ENCODE measurements at places on chromosomes 4 and X.

DNA sequence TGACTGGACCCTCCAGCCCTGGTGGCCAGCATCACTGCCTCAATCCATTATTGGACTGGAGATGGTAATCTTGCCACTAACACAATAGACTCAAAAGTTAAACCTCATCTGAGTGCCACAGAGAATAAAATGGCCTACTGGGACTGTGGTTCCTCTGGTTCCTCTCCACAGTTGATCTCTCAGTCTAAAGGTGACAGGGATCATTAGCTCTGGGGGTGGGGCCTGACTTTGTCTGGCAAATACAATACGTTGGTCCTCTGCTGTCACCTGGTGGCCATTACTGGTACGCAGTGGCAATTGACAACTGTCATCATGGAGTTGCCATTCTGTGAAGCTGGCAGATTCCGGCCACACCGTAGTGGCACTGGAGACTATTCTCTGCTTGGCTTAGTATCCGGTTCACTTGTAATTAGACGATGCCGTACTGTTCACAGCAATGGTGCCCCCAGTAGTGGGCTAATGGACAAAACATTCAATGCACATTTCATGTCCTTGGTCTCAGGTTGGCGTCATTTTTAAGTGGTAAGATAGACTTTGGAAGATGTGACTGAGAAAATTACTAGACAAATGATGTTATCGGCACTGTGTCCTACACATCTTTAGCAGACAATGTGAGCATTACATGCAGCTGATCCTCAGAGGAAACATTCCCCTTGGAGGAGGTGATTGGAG lies 6.7 kb downstream of the FGFBP2 start:
- DNase-seq, result peak; percentile 91

DNA sequence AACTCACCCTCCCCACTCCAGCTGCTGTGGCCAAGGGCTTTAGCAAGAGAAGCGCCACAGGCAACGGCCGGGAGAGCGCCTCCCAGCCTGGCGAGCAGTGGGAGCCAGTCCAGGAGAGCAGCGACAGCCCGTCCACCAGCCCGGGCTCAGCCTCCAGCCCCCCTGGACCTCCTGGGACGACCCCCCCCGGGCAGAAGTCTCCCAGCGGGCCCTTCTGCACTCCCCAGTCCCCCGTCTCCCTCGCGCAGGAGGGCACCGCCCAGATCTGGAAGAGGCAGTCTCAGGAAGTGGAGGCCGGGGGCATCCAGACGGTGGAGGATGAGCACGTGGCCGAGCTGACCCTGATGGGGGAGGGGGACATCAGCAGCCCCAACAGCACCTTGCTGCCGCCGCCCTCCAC lies 11.2 kb upstream of the HGFAC start:
- no peak for DNase-seq

DNA sequence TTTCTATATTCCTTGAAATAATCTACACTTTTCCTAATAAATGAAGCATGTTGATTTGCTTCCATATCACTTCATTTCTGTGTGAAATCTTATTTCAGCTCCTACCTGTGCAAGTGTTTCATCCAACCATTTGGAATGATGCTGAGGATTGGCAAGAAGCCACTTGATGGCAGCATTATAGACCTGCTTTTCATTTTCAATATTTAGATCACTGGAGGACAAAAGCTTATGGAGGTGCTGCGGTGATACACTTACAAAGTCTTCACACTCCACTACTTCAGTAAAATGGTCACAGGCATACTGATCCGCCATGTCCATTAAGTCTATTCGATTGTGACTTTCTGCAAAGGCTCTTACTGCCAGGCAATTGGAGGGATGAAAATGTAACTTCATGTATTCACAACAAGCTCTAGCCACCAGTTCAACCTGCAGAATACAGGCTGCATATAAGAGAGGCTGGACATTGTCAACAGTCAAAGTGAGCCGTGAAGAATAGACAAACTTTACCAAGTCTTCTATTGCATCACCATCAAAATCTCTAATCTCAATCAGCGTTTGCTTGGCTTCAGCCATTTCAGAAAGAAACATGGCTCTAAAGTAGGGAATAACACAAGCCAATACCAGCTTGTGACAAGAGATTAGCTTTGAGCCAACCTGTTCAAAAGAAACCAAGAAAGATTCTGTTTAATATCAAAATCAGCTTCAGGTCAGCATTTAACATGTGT lies 35.1 kb downstream of the KLHL8 start:
- no peak for DNase-seq

DNA sequence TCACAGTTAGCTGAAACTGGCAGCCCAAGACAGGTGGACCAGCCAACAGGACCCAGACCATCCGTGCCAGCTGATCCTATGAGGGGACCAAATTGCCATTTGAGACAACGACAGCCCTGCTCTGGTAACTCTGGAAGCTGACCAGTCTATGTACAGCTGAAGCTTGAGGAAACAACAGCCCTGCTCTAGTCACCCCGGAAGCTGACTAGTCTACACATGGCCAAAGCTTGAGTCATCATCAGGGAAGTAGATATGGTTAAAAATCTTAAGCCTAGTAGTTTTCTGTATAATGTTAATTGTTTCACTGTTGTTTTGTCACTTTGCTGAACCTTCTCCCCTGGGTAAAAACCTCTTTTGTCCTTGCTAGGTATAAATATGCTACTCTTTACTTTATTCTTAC lies 905.4 kb upstream of the NDST4 start:
- DNase-seq, result no peak

DNA sequence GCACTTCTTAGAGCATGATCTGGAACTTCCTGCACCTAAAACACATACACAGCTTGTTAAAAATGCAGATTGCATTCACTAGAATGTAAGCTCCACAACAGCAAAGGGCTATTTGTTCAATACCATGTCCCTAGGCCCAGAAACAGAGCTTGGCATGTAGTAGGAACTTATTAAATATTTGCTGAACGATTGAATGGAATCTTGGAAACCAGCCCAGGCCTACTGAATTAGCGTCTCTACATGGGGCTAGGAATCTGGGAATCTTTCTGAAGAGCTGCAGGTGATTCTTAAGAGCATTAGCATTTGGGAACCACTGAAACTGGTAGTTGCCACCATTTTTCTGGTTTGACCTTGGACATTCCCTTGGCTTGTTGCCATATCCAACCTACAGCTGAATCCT lies 234.1 kb downstream of the STIM2 start:
- DNase-seq, result no peak

DNA sequence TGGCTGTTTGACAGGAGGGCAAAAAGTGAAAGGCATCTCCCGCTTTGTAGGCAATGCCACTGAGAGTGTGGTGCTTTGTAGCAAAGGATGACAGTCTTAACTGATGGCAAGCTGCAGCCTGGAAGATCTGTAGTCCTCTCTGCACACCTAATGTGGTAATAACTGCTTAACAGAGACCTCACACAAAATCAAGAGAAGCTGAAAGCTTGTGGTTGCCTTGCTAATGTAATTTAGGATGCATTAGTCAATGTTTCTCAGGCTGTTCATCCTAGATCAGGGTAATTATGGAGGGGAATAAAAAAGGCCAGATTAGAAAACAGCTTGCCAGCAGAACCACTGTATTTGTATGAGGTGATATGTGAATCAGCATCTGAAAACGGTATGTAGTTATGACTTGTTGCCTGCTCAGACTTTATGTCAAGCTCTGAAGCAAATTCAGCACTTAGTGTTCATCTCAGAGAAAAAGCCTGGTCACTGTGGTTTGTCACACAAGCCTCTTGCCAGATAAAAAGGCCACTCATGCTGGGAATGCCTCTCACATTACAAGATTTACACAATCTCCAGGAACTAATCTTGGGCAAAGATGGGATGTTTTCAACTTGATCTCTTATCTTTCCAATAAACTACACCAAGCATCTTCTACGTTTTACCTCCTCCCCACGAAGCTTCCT lies 130.8 kb downstream of the ENOX2 start:
- no peak for DNase-seq

DNA sequence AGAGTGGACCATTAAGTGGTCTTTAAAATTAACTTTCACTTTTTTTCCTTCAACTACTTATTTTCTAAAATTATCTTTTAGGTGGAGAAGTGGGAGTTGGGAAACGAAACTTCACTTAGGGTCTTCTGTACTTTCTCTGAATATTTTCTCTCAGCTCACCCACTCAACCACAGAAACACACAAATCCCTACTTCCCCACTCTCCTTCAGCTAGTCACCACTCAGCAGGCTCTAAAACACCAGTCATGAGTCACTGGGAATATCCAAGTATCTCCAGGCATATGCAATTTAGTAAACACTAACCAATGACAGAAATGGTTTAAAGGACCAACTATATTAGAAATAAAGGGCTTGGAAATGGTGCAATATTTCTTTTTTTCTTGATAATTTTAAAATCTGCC lies 153.0 kb upstream of the RPS6KA6 start:
- no peak for DNase-seq

DNA sequence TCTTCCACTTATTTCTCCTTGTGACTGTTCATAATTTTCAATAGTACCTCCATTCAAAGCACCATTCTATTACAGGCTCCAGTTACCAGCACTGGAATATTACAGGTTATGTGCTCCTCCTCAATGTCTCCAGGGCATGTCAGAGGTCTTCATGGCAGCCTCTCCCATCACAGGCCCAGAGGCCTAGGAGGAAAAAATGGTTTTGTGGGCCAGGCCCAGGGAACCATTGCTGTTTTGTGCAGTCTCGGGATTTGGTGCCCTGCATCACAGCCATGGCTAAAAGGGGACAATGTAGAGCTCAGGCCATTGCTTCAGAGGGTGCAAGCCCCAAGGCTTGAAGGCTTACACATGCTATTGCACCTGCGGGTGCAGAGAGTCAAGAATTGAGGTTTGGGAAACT lies 7.2 kb upstream of the PNMA3 start:
- no peak for DNase-seq

- no peak for DNase-seq
These were observed 176.9 kb downstream of the PDHA2 start for GRCh38 chr4:96016634-96017299.

DNA sequence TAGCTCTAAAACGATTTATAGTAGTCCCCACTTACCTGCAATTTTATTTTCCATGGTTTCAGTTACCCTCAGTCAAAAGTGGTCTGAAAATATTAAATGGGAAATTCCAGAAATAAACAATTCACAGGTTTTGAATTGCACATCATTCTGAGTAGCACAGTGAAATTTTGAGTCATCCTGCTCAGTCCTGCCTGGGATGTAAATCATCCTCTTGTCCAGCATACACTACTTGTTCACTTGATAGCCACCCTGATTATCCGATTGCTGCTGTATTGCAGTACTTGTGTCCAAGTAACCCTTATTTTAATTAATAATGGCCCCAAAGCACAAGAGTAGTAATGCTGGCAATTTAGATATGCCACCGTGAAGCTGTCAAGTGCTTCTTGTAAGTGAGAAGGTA lies 23.5 kb upstream of the BDH2 start:
- DNase-seq, result no peak

DNA sequence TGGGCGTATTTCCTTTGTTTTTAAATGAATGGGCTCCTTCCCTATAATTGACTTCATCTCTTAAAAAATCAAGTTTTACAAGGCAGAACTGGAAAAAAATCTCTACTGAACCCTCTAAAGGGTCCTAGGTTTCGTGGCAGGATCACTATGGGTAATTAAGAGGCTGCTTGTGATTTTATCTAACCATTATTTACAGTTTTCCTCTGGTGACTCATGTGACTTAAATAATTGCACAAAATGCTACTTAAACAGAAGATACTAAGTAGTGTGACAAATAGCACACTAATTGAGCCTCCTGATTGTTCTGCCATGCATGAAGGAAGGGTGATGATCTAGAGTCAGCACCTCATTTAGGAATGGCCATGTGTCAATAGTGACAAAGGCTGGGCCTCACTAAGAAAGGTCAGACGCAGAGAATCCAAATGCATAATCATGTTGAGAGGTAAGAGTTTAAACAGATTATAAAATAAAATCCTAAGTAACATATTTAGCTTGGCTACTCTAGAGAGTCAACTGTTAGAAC lies 35.5 kb downstream of the OFD1 start:
- no peak for DNase-seq

DNA sequence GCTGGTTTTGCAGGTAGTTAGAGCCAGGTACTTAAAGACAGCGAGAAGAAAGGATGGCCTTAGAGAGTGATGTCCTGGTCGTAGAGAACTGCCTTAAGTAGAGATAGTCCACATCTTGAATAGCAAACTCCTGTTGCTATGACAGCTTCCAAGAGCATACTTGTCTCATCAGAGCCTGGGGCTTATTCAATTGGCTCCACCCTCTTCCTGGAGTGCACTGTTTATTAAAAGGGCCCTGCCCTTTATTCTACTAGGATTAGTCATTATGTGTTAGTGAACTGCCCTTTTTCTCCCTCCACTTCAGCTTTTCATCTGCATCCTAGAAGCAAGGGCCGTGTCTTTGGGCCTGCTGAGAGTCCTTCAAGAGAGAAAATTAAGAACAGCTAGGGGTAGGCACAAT lies 94.5 kb upstream of the EOLA2 start:
- DNase-seq, result no peak

DNA sequence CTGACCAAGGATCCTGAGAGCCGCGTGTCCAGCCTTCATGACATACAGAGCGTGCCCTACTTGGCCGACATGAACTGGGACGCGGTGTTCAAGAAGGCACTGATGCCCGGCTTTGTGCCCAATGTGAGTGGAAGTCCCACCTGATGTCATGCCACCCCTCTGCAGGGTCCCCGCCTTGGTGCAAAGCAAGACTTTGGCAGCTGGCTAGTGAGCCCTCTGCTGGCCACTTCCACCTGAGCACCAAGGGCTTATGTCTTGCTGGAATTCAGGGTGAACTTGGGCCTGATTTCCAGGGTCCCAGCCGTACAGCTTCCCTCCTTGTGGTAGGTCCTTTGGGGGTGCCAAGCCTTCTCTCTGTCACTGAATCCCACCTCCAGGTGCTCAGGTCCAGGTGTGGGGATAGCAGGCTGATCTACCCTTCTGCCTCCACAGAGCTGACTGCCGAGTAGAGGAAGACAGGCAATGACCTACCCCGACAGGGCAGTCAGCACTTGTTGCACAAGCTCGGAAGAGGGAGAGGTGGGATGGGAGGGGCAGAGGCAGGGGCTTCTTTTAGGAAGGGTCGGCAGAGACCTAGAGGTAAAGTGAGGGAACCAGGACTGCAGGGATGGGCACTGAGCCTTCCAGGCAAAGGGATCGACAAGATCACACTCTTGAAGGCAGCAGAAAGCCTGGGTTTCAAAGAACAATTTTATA lies 248.1 kb downstream of the EVC2 start:
- DNase-seq, result no peak

DNA sequence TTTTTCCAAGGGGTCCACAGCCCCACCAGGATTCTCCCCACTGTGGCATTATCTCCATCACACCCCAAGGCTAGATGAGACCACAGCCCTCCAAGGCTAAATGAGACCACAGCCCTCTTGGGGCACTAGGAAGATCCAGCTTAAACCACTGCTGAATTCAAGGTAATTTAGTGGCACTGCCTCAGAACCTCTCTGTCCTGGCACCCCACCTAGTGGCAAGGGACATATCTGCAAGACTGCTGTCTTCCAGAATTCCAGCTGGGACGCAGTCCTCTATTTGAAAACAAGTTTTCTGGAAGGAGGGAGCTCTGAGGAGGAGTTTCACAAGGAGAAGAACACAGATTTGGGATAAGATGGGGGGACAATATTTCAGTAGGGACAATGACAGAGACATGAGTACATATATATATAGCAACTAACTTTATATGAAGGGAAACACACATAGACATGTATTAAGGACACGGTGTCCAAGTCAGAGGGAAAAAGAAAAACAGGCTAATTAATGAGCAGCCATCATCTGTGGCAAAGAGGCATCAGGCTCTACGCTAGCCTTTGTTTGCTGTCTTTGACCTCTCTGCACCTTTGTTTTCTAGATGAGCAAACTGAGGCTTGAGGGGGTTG lies 9.3 kb downstream of the CETN2 start:
- peak; percentile 13 for DNase-seq

GRCh38 chr4:2700031-2700430 lies 56.1 kb downstream of the TNIP2 start:
- no peak for DNase-seq

- DNase-seq, result no peak
These were observed 72.0 kb downstream of the FRMPD4 start for GRCh38 chrX:12210196-12210815.
